Cerebellar cortex (tissue), 1 donor: ENCODE measurements at places on chromosomes 3 and 15.
A peak's percentile ranks its signal among the peaks of the same experiment; 100 is the strongest.

- DNase-seq: no peak
These were observed 100.3 kb upstream of the CADPS start for GRCh38 chr3:62975566-62975965.

DNA sequence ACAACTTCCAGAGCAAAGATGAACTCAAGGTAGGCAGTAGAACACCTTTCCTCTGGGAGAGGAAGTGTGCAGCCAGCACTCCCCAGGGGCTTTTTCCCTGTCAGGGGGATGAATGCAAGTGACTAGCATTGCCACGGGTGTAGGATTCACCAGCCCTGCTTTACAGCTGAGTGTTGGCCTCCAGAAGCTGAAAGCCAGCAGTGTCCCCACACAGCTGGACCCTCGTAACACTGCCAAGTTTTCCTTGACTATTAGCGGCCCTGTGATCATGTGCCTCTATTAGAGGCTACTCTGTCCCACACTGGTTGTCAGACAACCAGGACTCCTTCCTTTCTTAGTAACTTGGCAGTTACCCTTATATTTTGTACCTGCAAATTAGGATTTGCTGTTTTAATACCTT, 104.9 kb upstream of the MANF start:
- DNase-seq: no peak

DNA sequence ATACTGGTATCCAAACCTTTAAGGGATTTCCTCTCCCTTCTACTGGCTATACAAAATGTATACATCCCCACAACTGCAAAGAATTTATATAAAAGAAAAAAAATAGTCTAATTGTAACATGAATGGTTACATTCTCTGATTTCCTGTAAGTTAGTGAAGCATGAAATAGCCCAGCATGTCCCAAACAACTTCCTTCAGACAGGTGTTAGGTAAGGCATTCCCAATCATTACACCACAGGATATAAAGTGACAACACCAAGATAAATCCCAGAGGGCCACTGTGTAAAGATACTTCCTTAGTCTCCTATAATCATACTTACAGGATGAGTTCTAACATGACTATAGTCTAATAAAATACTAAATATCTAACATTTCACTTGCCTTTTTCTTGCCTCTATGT, 7.6 kb downstream of the CMTM6 start:
- no peak for DNase-seq

DNA sequence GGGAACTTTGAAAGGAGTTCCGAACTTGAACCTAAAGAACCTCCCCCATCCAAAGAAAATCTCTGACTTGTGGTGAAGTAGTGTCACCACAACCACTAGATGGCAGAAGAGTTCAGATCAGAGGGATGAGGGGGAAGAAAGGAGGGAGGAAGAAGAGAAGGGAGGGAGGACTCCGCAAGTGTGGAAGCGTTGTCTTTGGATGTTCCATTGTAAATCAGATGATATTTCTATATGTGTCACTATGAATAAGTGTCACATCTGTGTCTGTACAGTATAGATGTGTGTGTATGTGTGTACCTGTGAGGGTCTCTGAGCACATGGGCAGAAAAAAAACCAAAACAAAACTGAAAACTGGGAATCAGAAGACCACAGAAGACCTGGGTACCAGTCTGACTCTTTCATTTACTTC, 16.9 kb downstream of the SLC24A1 start:
- peak; percentile 79 for DNase-seq

DNA sequence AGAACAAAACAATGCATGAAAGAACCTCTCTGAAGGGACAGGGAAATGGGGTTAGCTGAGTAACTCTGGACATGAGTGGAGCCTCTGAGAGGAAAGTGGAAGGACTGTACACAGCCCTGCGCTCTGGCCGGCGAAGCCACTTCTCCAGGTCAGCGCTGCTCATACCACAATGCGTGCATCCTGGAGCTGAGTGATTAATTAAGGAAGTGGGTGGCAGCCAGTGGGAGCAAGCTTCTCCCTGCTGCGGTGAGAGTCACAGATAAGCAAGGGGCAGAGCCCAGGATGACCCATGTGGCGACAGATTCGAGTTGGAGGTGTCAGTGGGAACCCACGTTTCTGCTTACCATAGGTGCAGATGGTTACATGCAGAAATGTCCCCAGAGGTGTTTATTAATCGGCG, 48.0 kb downstream of the KLF15 start:
- no peak for DNase-seq

DNA sequence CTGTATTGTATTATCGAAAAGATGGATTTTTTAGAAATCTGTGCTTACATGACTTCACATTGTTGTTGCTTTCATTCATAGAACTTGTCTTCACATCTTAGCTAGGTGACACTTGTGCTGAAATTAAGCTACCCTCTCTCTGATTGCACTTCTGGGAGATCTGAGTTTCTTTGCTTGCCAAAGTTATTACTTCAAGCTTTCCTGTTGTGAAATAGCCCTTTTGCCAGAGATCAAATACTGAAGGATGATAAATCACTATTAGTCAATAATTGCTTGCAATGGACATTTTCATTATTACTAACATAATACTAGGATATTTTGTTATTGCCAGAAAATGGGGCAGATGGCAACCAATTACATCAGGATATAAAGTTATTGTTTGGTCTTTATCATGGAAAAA, 34.7 kb downstream of the PIK3CA start:
- no peak for DNase-seq

DNA sequence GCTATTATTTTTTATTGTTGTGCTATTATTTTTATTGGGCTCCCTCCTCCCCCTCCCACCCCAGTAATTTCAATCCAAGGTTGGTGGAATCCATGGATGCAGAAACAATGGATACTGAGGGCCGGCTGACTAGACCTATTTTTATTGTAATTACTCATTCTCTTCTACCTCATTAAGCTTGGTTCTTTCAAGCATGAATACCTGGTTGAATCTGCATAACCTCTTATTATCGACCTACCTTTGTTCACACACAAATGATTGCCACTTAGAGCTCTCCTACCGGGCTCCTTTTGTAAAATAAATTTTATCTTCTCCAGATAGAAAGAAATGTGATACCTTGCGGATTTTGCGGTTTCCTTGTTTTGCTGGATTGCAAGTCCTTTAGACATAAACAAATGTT, 31.6 kb downstream of the BTD start:
- peak; percentile 91 for DNase-seq

DNA sequence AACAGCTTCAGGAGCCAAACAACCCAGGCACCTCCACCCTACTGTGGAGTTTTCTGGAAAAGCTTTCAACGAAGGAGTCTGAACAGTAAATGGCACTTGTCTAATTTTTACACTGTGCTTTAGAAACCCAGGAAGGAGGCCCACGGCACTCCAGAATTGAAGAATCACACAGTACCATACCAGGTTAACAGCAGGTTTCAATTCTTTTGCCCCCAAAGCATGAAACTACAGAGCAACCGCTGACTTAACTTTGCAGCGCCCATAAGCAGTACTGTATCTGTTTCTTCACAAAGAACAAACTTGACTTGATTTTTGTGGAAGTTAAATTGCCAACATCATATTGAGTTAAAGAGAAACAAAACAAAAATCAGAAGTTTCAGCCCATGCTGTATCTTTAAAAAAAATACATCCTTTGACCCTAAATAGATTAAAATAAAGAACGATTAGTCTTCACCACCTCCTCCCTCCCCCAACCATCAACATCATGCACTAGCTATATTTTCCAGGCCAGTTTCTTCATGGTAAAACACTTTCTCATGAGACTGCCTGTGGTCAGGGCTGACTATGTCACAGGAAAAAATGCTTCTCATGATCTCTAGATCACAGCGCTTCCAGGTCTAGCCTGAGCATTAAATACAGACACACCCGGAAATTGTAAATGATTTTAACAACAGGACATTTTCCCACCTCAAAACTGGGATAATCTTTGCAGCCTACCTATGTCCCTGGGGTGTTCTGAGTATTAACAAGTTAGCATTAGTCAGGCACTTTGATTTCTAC, 456.3 kb downstream of the FOXP1 start:
- no peak for DNase-seq

- no peak for DNase-seq
These were observed 324.5 kb upstream of the GBE1 start for GRCh38 chr3:82085851-82086475.

DNA sequence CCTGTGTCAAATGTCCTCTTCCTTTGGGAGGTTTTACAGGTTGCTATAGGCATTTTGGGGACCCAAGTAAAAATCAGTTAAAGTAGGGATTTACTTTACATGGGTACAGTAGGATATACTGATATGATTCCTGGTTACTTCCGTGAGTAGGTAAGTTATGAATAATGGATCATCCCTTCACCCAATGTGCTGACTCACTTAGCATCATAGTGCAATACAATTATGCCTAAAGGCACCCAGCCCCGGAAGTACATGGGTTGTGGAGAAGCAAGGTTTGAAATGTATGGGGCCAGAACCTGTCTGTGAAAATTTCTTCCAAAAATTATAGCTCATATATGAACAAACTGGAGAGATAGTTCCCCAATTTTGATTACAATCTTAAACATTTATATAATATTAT, 64.0 kb downstream of the GLB1 start:
- DNase-seq: no peak

DNA sequence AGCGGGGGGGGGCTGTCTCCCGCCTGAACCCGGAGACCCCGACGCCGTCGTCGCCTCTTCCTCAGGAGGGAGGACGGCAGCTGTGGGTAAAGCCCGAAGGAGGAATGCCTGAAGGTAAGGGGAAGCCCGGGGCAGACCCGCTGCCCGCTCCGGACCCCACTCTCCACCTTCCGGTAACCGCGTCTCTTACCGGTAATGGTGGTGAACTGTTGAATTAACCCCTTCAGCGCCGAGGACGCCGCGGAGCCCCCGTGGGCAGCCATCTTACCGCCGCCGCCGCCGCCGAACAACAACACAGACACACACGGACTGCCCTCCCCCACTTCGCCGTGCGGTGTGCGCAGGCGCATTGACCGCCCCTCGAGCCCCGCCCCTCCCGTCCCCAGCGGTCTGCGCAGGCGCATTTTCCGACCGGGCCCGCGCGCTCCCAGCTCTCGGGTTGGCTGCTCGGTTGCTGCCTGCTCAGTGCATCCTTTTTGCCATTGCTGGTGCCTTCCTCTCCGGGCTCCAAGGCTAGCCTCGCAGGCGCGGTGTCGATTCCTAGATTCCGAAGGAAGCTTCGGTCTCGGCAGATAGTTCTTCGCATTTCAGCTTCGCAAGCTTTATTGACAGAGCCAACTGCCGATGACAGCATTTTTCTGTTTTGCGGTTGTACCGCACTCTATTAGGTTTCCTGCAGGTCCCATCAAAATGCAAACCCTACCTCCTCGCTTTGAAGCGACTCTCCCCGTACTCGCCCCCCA, at the start of gene UBXN7:
UBXN7 (minus strand) TSS at position 291 of the 743 bp plus-strand sequence; CDS start at position 263, 28 bp downstream.
- peak; percentile 94 for DNase-seq

DNA sequence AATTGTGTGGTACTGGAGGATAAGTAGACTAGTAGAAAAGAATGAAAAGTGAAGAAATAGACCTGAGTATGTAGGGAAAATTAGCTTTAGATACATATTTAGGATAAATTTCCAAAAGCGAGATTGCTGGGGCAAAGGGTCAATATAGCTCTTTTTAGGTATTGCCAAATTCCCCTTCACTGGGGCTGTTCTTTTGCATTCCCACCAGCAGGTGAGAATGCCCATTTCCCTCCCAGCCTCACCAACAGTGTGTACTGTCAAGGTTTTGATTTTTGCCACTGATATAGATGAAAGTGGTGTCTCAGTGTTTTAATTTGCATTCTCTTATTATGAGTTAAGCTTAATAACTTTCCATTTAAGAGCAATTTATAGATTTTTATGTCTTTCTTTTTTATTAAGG, 35.7 kb upstream of the BHLHE40 start:
- no peak for DNase-seq

GRCh38 chr3:53137221-53137620, 7.0 kb upstream of the RFT1 start:
- no peak for DNase-seq

GRCh38 chr15:31609906-31610305, 283.3 kb downstream of the KLF13 start:
- DNase-seq: no peak

DNA sequence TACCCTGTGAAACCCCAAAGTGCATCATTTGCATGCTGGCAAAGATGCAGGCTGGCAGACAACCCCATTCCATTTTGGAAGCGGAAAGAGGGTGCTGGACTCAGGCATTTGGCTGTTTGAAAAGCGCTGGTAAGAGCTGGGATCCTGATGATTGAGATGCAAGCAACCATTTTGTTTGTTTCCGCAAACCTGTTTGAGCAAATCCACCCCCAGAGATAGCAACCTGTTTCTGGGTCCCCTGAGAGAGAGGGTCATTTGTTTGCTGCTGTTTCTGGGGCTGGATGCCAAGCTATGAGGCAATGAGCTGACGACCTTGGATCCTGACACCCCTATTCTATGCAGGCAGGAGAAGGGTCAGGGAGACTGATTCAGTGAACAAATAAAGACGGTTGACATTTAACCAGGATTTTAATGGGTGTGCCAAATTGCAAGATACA, 9.8 kb downstream of the SLC6A1 start:
- no peak for DNase-seq

DNA sequence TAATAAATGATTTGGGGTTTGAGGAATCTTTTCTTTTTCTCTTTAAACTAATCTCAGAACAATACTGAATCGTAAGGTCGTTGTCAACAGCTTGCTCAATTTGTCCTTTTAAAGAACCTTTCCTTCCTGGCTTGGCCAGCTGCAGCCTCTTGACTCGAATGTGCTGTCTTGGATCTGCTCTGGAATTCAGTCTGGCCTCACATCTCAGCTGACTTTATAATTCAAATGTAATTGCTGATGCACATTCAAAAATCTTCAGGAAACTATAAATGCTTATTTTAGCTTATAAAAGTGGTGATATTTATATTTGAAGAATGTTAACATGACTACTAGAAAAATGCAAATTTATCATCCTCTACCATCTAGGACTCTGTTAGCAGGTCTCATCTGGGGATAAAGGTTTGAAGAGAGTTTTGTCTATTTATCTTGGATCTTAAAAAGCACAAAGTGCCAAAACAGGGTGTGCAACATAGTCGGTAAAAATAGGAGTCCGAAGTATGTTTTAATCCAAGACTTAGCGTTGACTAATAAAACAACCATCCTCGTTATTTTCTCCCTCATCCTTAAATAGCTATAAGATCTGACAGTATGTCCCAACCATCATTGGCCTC, 1035.2 kb downstream of the MCTP2 start:
- no peak for DNase-seq

DNA sequence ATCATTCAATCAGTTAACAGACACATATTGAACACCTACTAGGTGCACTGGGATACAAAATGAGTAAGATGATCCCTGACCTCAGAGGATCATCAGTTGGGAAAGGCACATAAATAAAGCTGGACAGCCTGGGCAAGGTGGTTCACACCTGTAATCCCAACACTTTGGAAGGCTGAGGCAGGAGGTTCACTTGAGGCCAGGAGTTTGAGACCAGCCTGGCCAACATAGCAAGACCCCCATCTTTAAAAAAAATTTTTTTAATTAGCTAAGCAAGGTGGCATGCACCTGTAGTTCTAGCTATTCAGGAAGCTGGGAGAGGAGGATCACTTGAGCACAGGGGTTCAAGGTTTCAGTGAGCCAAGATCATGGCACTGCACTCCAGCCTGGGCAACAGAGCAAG, 3.7 kb upstream of the KLHL24 start:
- no peak for DNase-seq

DNA sequence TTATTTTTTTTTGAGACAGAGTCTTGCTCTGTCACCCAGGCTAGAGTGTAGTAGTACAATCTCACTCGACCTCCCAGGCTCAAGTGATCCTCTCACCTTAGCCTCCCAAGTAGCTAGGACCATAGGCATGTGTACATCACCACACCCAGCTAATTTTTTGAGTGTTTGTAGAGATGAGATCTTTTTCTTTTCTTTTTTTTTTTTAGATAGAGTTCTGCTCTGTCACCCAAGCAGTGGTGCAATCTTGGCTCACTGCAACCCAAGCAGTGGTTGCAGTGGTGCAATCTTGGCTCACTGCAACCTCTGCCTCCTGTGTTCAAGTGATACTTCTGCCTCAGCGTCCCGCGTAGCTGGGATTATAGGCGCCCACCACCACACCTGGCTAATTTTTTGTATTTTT, 5.2 kb downstream of the CEP97 start:
- DNase-seq: no peak
